Prostate gland (tissue), 2 donors: ENCODE measurements at places on chromosomes 7 and 10.

DNA sequence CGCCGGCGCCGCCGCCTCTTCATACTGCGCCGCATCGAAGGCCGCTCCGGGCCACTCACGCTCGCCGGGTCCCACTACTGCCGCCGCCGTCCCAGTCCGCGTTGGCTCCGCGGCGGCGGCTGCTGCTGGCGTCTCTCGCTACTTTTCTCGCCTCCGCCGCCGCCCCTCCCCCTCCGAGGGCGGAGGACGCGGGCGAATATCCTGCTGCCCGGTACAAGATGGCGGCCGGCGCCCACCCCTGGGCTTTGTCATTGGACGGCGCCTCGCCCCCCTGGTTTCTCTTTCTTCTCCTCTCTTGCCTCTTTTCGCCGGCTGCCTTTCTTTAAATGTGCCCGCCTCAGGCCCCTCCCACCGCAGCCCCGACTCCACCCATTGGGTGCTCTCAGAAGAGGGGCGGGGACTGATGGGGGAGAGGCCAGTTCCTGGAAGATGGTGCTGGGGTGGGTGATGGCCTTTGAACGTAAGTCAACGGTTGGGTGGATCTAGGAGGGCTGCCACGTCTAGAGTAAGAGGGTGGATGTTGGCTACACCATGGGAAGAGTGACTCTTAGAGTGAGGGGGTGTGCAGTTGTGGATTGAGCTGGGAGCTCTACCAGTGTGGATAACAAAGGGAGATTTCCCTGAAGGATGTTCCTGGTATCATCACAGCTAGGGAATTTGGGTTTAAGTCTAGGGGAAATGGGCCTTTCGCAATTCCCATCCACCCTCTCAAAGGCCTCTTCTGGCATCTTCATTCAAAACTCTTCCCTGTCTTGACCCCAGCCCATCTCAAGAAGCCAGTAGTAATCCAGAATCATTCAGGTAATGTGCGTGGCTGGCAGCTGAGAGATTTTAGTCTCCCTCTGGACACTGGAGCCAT is at the start of gene CCDC71L:
Gene CCDC71L, minus strand, starts transcription at position 297 of the 859 bp plus-strand sequence. Its CDS starts 262 bp downstream, at position 35.
- DNase-seq, result peak; percentile 91
- H3K36me3 ChIP-seq, result no peaks in the 10 kb centered on the region
- H3K4me3 ChIP-seq, result peak within 1 kb of the TSS; percentile 88

- no peaks in the 10 kb centered on the region for H3K36me3 ChIP-seq
- H3K4me1 ChIP-seq, result peaks cover 7% of the 10 kb centered on the region
- H3K27ac ChIP-seq, result no peak overlapping the region
- no peak for DNase-seq
- H3K4me3 ChIP-seq, result no peak overlapping the region
Observed at GRCh38 chr10:79056736-79057391, 11.9 kb upstream of the ZMIZ1 start.

DNA sequence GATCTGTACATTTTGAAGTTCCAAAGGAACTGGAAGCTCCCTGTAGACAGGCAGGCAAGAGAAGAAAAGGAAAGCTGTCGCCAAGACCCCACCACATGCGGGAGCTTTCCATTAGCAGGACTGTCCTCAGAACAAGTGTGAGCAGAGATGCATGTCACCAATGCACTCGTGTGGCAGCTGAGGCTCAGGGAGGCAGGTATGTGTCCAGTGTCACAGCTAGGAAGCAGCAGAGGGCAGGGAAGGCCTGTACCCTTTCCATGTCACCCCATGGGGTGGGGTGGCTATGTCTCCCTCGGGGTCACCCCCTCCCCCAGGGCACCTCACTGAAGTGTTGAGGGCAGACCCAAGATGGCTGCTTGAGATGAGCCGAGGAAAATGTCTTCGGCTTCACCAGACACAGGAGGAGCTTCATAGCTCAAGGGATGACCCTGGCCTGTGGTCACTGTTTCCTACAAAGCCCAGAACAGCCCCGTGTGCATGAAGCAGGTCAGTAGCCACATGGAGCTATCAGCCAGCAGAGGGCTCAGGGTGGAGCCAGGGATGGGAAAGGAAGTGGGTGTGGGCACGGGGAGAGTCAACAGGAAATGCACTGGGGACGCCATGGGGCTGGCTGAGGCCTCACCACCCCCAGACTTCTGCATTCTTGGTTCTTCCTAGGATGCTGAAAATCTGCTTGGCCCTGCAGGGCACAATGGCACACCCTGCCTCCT is 96.6 kb downstream of the FAM53B start:
- no peaks in the 10 kb centered on the region for H3K36me3 ChIP-seq
- DNase-seq, result no peak
- no peak overlapping the region for H3K4me3 ChIP-seq
- H3K27ac ChIP-seq, result peak overlapping the region; percentile 28

GRCh38 chr7:24035366-24036032 is 248.5 kb upstream of the NPY start:
- H3K27ac ChIP-seq, result no peak overlapping the region
- H3K36me3 ChIP-seq, result no peaks in the 10 kb centered on the region
- DNase-seq, result no peak
- no peaks in the 10 kb centered on the region for H3K4me1 ChIP-seq

DNA sequence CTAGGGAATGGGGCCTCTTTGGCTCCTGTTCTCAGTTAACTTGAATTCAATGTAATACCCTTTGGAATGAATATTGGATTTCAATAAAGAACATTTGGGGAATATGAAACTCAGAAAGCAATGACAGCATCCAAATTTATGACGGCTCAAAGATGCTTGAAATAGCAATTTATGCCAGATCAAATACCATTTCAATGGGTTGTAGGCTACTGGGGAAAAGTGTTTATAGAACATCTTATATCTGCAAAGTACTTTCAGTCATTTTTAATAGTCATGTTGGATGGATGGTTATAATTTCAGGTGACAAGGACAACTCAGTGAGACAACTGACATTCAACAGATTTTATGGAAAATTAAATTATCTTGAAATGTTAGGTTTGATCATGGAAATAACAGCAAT is 772.7 kb downstream of the PHTF2 start:
- H3K4me3 ChIP-seq, result no peak overlapping the region
- H3K36me3 ChIP-seq, result no peaks in the 10 kb centered on the region
- H3K27ac ChIP-seq, result no peak overlapping the region
- no peak for DNase-seq
- H3K4me1 ChIP-seq, result no peaks in the 10 kb centered on the region

DNA sequence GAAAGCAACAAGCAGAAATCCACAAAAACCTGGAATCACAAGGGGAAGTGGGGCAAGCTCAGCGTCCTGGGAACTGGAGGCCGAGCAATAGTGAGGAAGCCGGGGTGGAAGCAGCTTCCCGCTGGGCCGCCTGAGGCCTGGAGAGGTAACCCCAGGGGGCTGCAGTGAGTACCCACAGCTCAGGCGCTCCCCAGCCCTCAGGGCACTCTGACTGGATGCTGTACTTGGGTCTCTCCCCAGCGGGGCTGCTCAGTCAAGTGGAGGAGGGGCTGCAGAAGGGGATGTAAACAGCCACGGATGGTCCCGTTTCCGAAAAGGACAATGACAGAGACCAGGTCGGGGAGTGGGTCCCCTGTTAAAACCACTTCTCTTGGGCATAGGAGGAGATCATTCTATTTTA is 50.3 kb downstream of the SLIT1 start:
- no peaks in the 10 kb centered on the region for H3K4me1 ChIP-seq
- H3K27ac ChIP-seq, result no peak overlapping the region
- no peak for DNase-seq
- H3K27me3 ChIP-seq, result no peaks in the 10 kb centered on the region
- no peak overlapping the region for H3K4me3 ChIP-seq

DNA sequence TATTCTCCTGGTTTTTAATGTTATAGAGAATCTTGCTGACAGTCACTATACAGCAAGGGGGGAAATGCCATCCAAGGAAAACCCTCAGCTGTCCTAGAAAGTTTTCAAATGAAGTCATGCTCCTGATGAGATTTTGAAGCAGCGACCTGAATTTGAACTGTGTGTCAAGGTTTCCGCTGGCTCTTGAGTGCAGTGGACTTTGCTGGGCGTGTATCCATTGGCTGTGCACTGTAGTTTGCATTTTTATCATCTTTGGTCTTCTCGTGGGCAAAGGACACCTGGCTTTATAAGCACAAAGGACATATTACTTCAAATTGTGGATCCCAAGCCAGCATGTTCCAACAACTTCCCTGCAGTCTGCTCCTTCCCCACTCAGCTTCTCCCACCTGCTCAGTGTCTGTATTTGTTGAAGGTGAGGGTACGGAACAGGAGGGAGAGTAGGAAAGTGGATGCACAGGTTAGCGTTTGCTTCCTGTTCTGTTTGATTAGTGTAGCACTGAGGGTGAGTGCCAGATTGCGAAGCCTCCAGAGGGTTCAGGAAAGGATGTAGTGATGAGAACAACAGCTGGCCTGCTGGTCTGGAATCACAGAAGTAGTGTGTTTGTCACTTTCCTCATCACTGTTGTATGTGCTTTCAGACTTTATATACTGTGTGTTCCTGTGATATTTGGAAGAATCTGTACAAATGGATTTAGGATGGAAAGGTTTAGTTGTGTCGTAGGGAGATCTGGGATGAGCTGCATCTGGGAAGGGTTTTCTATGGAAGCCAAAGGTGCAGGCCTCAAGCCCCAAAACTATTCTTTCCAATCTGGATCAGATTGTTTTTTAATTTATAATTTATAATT is 204.8 kb downstream of the BMPER start:
- no peak for DNase-seq
- no peaks in the 10 kb centered on the region for H3K27me3 ChIP-seq
- H3K4me1 ChIP-seq, result no peaks in the 10 kb centered on the region
- no peaks in the 10 kb centered on the region for H3K36me3 ChIP-seq
- no peak overlapping the region for H3K4me3 ChIP-seq
